CD4-positive, alpha-beta T cell treated with Interleukin-17A for 1 hour (primary cell): ENCODE measurements at places on chromosomes 2 and 18.

DNA sequence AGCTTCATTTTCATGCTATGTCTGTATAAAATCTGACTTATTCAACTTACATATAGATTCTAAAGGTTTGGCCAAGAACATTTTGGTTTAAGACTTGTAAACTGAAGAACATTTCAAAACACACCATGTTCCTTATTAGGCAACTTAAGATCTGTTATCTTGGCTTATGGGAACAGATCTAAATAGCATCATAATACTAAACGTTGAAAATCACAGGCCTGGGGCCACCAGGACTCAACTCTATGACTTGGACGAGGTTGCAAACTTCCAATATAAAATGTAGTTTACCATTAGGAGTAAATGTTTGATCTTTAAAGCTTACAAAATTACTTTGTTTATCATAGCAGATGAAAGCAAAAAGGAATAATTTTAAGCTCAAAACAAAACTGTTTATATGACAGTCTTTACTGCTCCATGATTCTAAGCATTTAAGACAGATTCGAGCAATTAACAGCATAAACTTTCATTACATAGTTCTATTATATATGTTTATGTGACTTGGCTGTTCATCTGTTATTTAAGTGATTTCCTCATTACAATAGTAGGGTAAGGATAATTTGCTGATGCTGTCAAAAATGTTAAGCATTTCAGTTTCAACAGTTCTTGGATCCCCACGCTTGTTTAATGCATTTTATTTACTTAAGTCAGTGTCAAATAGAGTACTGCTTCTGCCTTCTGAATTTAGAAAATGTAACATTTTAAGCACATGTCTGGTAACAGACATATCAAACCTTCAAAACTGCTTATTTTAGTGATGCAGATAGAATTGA is 8.3 kb downstream of the TCF4 start:
- DNase-seq = no peak

- DNase-seq = no peak
These were observed 71.3 kb downstream of the FASTKD2 start for GRCh38 chr2:206836722-206837121.

DNA sequence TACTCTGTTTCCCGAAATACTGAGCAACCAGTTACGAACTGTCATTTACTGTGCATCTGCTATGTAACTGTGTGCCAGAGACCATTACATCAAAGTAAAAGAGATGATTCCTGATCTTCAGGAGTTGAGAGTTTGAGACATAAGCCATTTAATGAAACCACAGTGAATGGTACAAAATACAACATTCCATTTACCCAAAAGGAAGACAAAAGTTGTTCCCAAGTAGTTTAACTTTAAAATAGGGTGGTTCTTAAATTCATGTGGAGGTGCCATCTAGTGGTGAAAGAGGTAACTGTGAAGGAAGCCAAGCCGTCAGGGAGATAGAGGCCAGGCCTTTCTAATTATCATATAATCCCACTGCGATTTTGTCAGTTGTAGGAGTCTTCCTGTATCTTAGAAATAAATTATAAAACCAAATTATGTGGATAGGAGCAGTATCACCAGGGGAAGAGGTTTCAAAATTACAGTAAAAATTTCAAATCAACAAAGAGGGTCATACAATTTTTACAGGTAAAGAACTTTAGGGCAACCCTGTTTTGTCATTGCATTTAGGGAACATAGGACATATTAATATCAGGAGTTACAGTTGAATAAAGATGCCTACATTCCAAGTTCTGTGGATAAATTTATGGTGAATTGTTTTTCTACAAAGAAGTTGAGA is 67.7 kb downstream of the EPAS1 start:
- DNase-seq = peak; percentile 66

DNA sequence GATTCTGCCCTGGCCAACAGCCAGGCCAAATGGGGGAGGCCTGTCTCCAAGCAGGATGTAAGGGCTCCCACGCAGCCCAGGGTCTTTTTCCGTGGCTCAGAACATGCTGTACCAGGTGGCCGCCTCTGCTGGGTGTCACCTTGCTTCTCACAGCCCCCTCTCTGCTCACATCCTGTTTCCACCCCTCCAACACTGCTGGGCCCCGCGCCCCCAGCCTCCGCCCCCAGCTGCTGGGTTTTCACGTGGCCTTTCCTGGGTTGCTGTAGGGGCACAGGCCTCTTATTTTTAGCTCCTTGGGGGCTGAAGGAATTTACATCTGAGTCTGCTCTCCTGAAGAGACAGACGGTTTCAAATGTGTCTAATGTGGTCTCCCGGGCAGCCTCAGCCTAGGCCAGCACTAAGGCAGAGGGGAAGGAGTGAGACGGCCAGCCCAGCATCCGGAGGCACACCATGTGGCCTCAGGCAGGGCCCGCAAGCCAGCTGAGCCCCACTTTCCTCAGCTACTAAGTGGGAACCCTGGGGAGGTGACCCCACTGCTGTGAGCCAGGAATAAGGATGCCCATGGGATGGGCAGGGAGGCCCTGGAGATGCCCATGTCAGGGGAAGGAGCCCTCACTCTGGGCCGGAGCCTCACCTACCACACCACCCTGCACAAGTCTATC is 18.7 kb upstream of the DUSP2 start:
- peak; percentile 76 for DNase-seq

- no peak for DNase-seq
These were observed 278.9 kb upstream of the DLGAP1 start for GRCh38 chr18:4734021-4734420.

DNA sequence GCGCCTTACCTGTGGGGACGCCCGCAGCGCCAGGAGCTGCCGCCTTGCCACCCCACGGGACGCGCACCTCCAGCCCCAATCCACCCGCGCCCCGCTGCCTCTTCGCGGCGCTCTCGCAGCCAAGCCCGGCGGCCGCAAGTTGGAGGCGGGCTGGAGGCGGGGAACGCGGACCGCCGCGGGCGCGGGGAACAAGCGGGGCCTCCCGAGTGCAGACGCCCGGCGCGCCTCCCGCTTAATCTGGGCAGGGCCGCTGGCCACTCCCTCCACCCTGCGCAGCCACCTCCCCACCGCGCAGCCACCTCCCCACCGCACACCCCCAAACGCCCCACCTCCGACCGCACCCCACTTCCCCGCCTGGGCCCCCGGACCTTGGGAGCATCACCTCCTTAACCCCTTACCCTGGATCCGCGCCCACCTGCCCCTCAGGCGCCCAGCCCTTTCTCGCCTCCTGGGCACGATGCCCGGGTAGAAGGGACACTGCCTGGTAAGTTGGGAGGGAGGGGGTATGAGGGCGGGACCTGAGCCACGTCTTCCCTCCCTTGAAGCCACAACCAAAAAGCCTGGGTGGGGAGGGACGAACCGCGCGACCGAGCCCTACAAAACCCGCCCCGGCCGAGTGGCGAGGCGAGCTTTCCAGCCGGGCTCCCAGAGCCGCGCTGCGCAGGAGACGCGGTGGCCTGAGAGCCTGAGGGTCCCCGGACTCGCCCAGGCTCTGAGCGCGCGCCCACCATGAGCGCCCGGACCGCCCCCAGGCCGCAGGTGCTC is at the start of the genes COL4A3 and COL4A4:
Gene COL4A3 (plus strand): TSS at position 627 of the 765 bp plus-strand sequence. CDS start 103 bp downstream, at position 730.
Gene COL4A4 (minus strand): TSS at position 208 of the 765 bp plus-strand sequence. CDS start 16,722 bp downstream, outside the sequence.
- DNase-seq = no peak

GRCh38 chr2:23135481-23136100 is 249.4 kb upstream of the KLHL29 start:
- DNase-seq = no peak

DNA sequence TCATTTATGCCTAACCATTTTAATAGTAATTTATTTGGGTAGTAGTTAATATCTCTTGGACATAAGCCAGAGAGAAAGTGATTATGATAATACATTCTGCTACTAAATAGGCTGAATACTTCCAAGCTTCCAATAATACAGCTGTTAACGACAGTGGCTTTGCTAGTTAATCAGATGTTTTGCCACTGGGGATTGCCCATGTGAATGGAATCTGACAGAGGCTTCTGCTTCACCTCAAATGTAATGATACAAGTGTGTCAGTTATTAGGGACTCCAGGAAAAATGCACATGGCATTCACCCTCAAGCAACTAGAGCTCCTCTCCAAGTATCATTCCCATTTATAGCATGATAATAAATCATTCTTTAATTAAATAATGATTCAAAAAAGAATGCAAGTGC is 185.0 kb upstream of the TMEFF2 start:
- no peak for DNase-seq
